Stimulated activated CD4-positive, alpha-beta T cell treated with anti-CD3 and anti-CD28 coated beads, Interleukin-2, amount 100 ng/mL, for 24 hours (primary cell): ENCODE measurements at places on chromosomes 2 and 18.

DNA sequence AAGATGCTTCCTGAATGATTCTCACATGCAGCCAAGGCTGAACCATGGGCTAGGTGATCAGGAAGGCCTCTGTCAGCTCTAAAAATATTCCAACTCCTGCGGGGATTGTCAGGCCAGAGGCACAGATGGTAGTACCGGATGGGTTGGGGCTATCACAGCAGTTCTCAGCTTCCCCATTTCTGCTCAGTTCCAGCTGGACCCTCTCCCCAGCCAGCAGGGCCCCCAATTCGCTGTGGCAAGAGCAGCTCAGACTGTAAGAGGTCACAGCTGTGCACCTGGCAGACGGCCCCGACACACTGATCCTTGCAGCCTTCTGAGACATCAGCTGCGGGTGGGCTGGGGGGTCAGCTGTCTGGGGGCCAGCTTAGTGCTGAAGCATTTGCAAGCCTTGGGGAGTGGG is 43.6 kb upstream of the TCF7L1 start:
- no peak for DNase-seq

DNA sequence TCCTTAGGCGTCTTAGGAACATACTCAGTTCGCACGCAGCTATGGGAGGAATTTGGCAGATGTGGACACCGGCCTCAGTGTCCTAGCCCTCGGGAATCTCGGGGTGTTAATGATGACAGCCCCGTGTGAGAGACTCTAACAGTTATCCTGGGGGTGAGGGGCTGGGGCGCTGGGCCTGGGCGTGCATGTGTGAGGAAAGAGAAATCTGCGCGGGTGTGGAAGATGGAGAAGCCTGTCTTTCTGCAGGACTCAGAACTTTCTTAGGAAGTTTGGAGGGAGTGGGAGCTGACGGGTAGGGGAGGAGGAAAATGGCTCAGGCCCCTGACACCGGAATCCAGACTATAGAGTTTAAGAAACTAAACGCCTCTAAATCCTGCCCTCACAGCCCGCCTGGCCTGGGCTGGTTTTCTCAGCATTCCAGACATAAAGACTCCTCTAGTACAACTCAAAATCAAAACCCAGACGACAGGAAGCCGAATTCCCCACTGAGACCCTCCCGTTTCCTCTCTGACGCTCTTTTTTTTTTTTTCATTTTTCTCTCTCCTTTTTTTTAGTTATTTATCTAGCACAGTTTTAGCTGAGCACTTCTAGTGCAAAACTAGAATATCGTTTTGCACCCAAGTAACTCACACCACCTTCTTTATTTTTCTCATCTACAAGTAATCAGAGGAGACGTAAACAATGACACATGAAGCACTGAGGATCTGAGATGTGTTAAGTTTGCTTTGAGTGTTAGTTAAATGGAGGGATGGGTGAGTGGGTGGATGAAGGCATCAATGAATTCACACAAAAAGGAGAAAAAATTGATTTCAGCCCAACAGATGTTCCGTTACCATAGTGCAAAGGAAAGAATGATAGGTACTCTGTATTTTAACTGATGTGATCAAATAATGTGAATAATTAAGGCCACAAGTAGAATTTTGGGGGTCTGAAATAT is 1.2 kb upstream of the HAAO start:
- no peak for DNase-seq

DNA sequence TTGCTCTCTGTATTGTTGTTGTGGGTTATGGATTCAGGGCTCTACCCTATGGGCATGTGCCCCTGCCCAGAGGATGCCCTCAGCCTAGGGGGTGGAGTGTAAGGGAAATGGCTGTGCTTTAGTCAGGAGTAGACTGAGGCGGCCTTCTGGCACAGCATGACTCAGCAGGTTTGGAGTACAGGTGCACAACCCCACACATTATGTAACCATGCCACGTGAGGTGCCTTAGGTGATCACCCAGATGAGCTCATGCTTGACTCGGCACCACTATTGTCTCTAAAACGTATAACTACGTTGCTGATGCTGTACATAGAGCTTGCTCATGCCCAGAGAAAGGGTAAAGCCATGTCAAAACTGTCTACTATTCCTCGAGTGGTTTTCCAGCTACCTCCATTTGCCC is 48.3 kb upstream of the ZC3H15 start:
- no peak for DNase-seq

DNA sequence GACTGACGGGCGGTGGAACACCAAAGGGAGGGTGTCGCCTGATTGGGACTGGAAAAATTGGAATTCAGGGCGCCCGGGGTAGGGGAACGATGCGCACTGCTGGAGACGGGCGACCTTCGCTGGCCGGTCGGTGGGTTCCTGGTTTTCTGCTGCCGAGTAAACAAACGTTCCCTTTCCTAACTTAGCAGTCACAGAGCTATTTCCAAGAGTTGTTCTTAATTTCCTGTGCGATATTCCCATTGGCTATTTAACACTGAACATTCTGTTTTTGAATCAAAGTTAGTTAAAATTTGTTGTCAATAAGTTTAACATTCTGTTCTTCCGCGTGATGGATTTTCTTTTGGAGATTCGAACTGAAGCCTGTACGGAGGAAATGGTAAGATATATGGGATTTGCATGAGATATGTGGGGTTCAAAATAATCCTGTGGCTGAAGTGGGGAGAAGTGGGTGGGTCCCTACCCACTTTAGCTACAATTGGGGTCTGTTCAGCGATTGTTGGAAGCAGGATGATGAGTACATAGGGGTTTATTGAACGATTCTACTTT is 862 bp downstream of the C18orf54 start:
- DNase-seq = no peak

- no peak for DNase-seq
Measured at GRCh38 chr2:191688934-191689695, 11.2 kb downstream of the NABP1 start.

DNA sequence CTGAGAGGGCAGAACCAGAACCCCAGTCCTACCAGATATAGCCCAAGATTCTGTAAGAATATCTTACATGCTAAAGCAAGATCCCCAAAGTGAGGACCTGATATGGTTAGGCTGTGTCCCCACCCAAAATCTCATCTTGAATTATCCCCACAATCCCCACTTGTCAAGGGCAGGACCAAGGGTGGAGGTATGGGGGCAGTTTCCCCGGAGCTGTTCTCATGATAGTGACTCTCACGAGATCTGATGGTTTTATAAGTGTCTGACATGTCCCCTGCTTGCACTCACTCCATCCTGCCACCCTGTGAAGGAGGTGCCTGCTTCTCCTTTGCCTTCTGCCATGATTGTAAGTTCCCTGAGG is 19.9 kb downstream of the TTC32 start:
- DNase-seq = no peak

DNA sequence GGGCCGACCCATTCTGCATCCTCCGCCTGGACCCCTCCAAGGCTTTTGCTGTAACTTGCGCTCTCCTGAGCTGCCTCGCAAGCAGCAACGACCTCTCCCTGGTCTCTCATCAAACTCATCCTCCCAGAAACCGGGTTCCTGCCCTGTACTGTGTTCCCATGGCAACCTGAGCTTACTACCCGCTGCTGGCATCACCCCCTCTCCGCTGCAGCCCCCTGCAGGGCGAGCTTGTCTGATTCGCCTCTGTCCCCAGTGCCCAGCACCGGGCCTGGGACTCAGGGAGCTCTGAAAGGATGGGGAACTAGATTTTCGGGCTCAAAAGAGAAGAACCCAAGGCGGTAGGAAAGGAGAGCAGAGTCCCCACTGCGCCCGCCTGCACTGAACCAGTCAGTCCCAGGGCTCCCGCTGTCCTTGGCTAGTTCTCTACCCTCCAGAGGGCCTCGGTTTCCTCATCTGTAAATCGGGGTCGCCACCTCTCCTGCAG is 463 bp downstream of the HS1BP3 start:
- DNase-seq = no peak

DNA sequence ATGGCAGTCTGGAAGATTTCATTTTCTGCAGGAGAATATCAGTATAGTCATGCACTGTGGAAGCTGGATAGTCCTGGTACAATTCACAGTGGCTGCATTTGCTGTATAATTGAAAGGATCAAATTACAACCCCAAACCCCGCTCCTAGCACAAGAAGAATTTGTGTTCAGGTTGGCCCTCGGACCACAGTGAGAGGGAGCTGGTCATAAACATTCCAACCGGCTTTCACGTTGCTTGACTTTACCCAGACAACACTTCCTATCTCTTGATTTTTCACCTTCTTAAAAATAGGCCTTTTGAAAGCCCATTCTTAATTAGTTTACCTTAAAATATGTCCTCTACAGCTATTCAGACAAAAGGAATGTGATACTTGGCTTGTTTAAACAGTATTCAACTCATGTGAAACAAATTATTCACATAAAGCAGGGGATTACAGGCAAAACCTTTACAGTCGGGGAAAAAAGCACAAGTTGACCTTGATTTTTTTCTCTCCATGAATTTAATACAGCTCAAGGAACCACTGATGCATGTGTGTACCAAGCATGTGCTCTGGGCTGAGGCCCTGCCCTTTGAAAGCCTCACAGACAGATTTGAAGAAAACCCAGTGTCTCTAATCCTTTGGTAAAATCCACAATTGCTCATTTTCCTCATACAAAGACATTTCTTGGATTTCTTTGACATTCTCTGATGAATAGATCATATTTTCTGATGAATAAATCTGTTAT is 143.0 kb upstream of the SOX11 start:
- DNase-seq = no peak

- DNase-seq = no peak
Measured at GRCh38 chr2:208595386-208596275, 189.0 kb downstream of the PTH2R start.

DNA sequence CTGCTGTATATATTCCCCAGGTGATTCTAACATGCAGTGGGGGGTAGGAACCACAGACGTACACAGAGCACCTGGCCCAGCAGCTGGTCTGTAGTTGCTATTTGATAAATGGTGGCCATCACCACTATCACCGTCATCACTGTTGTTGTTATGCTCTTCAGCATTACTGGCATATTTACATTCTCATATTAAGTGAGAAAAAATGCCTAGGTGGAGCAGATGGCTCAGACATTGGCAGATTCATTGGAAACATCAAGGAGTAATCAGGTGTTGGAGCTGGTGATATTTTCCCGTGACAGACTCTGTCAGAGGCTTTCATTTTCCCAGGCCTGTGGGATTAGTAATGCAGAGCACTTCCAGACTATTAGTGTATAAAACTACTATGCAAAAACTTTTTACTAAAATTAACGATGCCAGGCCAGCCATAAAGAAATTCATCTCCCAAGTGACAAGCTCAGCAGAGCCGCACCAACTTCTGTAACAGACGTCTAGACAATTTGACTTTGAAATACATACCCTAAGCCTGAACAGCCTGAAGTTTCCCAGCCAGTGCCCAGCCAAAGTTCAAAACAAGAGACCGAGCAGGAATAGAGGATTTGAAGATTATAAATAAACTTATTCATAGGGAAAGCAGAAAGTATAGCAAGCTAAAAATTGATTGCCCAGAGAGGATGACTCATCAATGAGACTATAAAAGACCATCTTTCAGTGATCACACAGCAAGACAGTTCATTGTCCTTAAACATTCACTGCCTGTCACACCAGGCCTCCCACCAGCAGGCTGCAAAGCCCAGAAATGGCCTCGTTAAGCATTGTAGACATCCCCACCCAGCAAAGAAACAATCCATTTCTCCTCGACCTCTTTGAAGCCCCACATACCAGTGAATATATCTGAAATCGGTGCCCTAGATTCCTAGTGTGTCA is 247.4 kb upstream of the CHAC2 start:
- DNase-seq = no peak

- DNase-seq = no peak
Measured at GRCh38 chr2:191526536-191526935, 151.4 kb upstream of the NABP1 start.

GRCh38 chr2:219947575-219947974 is 320.1 kb downstream of the SLC4A3 start:
- no peak for DNase-seq

- DNase-seq = no peak
Measured at GRCh38 chr2:26668041-26668440, 24.5 kb upstream of the KCNK3 start.

- DNase-seq = no peak
Measured at GRCh38 chr2:98455494-98455976, 10.9 kb downstream of the INPP4A start.

DNA sequence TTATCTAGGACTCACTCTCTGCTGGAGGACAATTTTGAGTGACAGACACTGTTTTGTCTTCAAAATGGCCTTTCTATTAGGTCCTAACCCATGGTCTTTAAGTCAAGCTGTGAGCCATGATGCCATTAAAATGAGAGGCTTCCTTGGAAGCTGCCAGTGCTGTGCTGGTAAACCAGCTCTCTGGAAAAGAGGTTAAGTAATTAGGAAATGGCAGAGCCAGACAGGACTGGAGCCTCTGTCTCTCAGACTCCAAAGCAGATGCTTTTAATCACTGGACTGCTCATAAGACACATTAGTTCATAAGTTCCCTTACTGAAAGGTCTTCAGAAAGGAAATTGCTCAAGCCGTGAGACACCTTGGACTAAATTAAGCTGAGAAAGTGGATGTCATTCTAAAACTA is 25.8 kb upstream of the LHCGR start:
- no peak for DNase-seq

DNA sequence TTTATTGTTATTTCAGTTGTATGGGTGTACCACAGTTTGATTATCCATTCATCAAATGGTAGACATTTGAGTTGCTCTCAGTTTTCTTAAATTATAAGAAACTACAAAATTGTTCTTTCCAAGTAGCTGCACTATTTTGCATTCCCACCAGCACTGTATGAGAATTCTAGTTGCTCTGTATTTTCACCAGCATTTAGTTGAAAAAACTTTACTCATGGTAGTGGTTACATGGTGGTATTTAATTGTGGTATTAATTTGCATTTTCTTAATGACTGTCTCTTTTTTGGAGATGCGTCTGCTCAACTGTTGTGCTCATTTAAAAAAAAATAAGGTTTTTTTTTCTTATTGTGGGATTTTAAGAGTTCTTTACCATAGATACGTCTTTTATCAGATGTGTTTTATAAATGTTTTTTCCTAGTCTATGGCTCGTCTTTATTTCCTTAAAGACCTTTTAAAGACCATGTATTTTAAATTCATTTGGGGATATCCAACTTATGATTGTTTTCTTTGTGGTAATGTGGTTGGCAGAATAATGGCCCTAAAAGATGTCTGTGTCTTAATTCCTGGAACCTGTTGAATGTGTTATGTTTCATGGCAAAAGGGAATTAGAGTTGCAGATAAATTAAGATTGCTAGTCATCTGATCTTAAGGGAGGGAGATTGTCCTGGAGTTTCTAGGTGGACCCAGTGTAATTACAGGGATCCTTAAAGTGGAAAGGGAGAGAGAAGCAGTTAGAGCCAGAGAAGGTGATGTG is 37.4 kb downstream of the UBE2F start:
- no peak for DNase-seq

DNA sequence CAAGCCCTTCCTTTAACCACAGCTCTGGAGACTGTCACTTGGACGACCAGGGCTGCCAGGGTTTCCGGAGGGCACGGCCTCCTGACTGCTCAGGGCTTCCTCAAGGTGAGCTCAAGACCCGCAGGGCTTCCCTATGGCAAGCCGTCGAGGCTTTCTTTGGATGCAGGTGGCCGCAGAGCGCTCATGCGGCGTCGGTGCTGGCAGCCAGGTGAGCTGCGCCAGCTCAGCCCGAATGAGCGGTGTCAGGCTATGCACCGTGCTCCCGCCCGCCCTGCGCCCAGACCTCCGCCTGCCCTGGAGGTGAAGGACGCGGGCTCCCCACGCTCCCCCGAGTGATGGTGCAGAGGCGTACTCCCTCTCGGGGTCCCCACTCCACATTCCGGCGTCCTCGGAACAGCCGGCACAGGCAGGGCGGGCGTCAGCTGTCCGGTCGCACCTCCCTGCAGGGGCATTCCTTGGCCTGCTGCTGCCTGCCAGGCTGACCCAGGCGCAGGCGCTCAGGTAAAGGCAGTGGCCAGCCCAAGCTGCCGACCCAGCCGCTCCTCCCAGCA is 20.8 kb upstream of the TUBB6 start:
- no peak for DNase-seq
